Stimulated activated CD4-positive, alpha-beta T cell treated with anti-CD3 and anti-CD28 coated beads, Interleukin-12 subunit alpha, Interleukin-12 subunit beta, amount 100 ng/mL, for 4 hours (primary cell): ENCODE measurements at places on chromosomes 4 and X.

GRCh38 chr4:173012608-173013007 lies 156.0 kb upstream of the GALNT7 start:
- no peak for DNase-seq

DNA sequence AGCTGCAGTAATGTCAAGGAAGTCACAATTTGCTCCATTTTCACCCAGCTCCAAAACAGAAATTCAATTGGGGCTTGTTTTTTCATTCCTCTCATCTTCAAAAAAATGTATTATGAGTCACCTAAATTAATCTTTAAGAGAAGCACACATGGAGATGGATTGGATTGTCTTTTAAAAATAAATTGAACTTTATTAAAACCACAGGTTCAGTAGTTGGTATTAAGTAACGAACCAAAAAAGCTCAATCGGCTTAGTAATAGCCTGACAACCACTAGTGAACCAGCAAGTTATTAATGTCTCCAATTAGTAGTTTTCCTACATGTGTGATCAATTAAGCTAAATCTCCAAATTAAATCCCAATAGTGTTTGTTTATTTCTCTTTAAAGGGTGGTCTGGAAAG lies 283.5 kb upstream of the GIMD1 start:
- no peak for DNase-seq

DNA sequence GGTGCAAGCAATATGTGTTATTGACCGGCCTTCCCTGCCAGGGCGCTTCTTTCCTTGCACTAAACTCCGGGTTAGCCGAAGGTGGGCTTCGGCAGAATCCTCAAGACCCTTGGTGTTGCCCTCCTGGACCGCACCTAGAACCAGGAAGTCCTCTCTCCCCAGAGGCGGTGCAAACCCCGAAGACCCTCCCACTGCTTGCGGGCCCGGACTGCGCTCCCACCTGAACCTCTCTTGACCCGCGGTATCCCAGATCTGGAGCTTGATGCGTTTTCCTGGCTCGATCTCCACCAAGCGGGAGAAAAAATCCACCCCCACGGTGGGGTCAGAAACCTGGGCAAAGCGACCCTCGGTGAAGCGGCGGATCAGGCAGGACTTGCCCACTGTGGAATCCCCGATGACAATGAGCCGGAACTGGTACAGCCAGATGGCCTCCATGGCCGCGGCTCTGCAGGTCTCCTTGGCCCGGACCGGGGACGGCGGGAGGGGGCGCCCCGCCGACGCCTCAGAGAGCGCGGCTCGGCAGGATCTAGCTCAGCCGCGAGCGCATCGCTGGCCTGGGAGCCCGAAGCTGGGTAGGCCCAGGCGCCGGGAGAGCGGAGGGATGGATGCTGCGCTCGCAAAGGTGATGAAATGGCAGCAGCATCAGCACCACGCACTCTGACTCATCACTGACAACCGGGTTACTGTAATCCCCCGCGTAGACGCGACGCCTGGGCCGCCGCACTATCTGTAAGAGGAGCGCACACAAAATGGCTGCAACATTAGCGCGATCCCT lies at the start of gene RAB39B:
TSS of gene RAB39B (minus strand) at position 638 of the 775 bp plus-strand sequence. CDS start at position 435, 203 bp downstream.
- DNase-seq: peak; percentile 59

GRCh38 chr4:26061248-26061986 lies 147.4 kb downstream of the SMIM20 start:
- no peak for DNase-seq

GRCh38 chrX:53004811-53005210 lies 43.8 kb upstream of the GPR173 start:
- no peak for DNase-seq

DNA sequence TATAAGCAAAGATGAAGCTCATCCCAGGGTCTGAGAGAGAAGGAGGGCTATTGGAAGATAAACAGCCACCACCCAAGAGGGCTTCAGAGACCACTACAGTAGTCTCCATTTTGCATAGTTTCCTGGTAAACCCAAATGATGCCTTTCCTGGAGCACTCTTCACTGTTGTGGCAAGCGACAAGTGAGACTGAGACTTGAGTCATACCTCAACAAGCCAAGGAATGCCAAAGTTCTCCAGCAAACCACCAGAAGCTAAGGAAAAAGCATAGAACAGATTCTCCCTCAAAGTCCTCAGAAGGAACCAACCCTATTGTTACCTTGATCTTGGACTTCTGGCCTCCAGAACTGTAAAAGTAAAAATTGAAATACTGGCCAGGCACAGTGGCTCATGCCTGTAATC lies 65.9 kb downstream of the LARP7 start:
- no peak for DNase-seq

DNA sequence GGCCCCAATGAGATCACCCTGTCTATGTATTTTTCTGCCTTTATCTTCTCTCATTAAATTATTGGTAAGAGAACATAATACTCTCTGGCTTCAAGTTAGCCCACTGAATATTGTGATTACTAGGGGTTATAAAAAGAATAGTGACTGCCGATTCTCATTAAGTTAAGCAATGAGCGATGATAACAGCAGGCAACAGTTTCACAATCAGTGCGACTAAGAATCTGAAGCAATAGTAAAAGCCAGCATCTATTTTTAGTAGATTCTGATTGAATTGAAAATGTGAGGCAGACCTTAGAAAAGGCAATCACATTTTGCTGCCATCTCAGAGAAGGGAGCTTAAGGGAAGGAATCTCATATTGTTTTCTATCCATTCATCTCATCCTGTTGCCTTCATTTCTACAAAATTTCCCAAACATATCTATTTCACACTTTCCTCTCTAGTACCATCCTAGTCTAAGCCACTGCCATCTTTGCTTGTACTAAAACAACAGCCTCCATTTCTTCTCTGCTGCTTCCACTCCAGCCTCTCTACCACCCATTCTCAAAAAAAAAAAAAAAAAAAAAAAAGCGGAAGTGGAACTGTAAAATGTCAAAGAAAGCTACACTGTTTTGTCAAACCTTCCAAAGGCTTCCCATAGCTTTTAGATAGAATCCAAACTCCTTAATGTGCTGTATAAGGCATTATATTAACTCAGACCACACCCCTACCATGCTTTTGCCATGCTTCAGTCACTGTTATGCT lies 17.4 kb downstream of the GABRA4 start:
- no peak for DNase-seq

- DNase-seq: no peak
Measured at GRCh38 chr4:145827885-145828284, 110.7 kb downstream of the ZNF827 start.

GRCh38 chr4:24743206-24743605 lies 52.2 kb upstream of the SOD3 start:
- no peak for DNase-seq

GRCh38 chr4:15786743-15787142 lies 8.6 kb downstream of the CD38 start:
- DNase-seq: no peak

GRCh38 chrX:104098151-104098808 lies 14.0 kb upstream of the ZCCHC18 start:
- DNase-seq: peak; percentile 18

GRCh38 chrX:9196961-9197640 lies 163.2 kb upstream of the FAM9B start:
- no peak for DNase-seq

GRCh38 chr4:6489927-6490326 lies 17.5 kb upstream of the PPP2R2C start:
- no peak for DNase-seq

- no peak for DNase-seq
Measured at GRCh38 chr4:183635321-183635720, 23.7 kb downstream of the RWDD4 start.

GRCh38 chr4:166622425-166622977 lies 611.8 kb downstream of the SPOCK3 start:
- no peak for DNase-seq

DNA sequence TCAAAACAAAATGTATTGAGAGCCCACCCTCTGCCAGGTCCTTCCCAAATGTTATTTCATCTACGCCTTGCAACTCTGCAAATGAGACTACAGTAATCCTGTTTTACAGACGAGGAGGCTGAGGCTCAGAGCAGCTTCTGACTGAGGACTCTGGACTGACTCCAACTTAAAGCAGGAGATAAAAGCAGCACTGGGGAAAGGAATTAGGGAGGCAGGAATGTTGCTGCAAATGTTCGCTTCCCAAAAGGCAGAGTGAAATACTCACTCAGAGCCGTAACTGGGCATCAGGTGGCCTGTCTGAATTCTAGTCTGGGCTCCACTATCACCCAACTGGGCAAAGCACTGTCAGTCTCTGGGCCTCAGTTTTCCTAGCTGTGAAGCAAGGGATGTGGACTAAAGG lies 94.7 kb upstream of the SRD5A3 start:
- no peak for DNase-seq

GRCh38 chrX:121746105-121746504 lies 698.7 kb downstream of the GLUD2 start:
- no peak for DNase-seq

DNA sequence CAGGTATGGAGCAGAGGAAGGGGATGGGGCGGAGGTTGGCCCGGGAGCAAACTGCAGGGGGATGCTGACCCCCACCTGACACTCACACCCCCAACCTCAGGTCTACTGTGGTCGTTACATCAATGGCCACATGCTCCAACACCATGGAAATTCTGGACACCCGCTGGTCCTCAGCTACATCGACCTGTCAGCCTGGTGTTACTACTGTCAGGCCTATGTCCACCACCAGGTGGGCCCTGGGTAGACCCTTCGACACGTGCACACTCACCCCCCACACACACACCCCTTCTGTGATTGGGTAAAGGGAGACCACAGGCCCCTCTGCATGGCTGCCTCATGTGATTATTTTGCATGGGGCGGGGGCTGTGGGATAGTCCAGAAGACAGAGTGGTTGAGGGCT lies 2.2 kb upstream of the ERAS start:
- no peak for DNase-seq

GRCh38 chr4:100795581-100795980 lies 277.8 kb upstream of the EMCN start:
- DNase-seq: no peak

- no peak for DNase-seq
Measured at GRCh38 chr4:126757219-126757618, 875.5 kb upstream of the INTU start.

GRCh38 chr4:4614925-4615678 lies 73.3 kb upstream of the STX18 start:
- no peak for DNase-seq

- no peak for DNase-seq
Measured at GRCh38 chr4:100083289-100083688, 107.0 kb downstream of the DDIT4L start.

GRCh38 chrX:150213481-150214030 lies 149.6 kb upstream of the MAMLD1 start:
- DNase-seq: no peak

- peak; percentile 75 for DNase-seq
Measured at GRCh38 chrX:153667956-153668396, 5.6 kb downstream of the PNCK start.

GRCh38 chr4:119765469-119765868 lies 136.9 kb upstream of the PDE5A start:
- no peak for DNase-seq

- DNase-seq: no peak
Measured at GRCh38 chr4:107348188-107349050, 312.3 kb upstream of the DKK2 start.

DNA sequence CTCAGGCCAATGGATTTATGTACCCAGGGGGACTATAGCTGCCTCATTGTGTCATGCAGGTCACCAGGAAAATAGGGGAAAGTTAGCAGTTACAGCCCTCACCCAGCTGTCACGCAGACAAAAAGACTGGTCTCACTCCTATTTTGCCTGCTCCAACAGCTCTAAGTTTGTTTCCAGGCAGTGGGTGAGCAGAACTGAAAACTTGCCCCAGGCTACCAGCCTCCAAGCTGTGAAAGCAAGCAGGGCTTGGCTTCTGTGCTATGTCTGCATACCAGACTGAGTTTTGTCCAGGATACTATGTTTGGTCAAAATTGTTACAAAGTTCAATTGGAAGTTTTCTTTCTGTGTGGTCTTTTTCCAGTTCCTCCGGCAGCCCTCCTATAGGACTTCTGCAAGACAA lies 628.4 kb downstream of the FAM133A start:
- no peak for DNase-seq

DNA sequence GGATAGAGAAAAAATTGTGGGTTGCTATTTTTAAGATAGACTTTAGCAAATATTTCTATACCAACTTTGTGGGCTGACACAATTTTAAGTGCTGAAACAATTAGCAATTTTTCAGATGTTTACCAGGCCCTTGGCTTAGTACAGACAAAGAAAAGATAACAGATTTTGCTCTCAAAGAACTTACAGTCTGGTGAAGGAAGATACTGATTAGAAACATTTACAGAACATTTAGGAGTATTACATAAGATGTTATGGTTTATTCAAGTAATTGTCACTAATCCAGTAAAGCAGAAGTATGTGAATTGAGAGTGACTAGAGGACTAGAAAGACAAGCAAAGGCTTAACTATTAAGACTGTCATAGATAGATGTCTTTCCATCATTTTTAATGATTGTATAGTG lies 35.3 kb upstream of the NDUFC1 start:
- DNase-seq: no peak

GRCh38 chrX:17622331-17622730 lies 115.0 kb upstream of the SCML1 start:
- no peak for DNase-seq

DNA sequence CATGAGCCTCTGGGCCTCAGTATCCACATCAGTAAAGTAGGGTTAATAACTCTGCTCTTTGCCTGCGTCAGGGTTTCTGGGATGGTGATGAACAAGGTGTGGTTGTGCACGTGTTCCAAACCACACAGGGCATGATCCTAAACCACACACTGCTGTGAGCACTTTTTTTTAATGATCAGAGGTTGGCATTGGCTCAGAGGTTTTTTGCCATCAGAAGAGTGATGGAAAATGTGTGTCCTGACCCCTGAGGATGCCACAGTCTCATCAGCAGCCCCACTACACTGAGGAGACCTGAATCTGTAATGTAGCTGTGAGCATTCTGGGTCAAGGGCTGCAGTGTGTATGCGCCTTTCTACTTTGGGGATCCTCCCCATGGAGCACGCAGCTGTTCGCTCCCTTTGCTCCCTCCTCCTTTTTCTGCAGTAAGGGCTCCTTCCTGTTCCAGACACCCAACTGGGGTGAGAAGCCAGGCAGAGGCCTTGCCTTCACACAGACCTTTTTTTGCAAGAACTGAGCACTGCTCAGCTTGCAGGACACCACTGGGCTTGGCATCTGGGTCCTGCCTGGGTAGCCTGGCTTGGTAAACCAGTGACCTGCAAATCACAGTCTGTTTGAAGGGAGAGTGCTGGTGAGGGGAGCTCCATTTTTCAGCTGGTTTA lies 87.5 kb downstream of the MAMLD1 start:
- DNase-seq: no peak
